ENCODE measurements at places on chromosomes 1 and 21.

- no peak for DNase-seq
These were observed 63.5 kb upstream of the ADARB1 start for GRCh38 chr21:45010860-45011259.

GRCh38 chr21:31545036-31545435 is 114.5 kb upstream of the SOD1 start:
- no peak for DNase-seq

GRCh38 chr1:13965770-13966398 is 265.9 kb downstream of the PRDM2 start:
- peak; percentile 56 for DNase-seq

GRCh38 chr1:104408268-104408667 is 658.6 kb downstream of the AMY1C start:
- no peak for DNase-seq

- DNase-seq, result no peak
These were observed at the start of gene SPRR1B for GRCh38 chr1:153030895-153031294. SPRR1B (plus strand) TSS chr1:153031203; CDS start chr1:153032346, 1,143 bp downstream.

DNA sequence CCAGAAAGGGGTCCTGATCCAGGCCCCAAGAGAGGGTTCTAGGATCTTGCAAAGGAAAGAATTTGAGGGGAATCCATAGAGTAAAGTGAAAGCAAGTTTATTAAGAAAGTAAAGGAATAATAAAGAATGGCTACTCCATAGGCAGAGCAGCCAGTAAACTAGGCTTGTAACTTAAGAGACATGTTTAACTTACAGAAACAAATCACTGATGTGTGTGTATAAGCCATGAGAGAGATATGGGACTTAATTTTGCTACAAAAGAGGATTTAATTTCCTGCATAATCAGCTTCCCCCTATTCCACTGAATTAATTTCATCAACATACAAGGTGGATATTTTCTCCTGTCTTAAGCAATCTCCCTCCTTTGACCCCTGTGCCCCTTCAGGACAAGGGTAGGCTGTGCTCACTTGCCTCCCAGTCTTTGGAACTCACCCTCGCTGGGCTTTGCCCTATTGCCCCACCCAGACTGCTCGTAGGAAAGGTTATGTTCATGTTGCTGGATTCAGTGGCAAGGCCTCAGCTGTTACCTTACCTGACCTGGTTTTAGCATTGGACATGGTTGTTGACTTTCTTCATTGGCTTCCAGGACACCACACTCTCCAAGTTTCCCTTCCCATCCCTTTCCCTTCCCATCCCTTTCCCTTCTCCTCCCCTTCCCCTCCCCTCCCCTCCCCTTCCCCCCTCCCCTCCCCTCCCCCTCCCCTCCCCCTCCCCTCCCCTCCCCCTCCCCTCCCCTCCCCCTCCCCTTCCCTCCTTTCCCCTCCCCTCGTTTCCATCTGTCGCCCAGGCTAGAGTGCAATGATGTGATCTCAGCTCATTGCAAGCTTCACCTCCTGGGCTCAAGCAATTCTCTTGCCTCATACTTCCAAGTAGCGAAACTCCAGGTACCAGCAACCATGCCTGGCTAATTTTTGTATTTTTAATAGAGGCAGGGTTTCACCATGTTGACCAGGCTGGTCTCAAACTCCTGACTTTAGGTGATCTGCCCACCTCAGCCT is 44.6 kb downstream of the TBCE start:
- DNase-seq, result peak; percentile 53

DNA sequence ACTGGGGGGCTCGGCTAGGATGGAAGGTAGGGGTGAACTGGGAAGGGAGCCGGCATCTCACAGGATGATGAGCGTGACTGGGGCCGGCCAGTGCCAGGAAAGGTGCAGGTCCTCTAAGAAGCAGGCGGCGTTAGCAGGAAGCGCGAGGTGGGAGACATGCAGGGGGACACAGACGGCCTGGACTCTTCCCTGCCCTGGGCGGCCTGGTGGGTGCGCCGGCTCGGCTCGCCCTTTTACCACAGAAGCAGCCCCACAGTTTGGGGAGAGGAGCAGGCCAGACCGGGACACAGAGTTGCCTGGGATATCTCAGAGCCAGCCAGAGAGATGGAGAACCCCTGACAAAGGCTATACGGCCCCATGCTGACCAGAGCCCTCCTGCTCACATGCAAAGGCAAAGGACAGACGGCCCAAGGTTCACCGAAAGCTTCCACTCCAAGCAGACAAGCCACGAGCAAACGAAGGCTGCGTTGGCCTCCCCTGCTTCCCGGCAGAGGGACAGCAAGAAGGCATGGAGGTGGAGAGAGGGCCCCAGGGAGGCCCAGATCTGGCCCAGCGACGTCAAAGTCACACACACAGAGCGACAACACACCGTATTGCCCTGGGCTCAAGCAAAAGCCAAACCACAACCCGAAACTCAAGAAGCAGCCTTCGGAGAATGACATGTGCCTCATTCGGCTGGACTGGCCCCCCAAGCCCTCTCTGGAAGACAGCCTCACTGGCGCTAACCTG is 14.9 kb upstream of the ALDH4A1 start:
- DNase-seq, result no peak

- no peak for DNase-seq
These were observed 166.5 kb downstream of the PGBD5 start for GRCh38 chr1:230259621-230260020.

DNA sequence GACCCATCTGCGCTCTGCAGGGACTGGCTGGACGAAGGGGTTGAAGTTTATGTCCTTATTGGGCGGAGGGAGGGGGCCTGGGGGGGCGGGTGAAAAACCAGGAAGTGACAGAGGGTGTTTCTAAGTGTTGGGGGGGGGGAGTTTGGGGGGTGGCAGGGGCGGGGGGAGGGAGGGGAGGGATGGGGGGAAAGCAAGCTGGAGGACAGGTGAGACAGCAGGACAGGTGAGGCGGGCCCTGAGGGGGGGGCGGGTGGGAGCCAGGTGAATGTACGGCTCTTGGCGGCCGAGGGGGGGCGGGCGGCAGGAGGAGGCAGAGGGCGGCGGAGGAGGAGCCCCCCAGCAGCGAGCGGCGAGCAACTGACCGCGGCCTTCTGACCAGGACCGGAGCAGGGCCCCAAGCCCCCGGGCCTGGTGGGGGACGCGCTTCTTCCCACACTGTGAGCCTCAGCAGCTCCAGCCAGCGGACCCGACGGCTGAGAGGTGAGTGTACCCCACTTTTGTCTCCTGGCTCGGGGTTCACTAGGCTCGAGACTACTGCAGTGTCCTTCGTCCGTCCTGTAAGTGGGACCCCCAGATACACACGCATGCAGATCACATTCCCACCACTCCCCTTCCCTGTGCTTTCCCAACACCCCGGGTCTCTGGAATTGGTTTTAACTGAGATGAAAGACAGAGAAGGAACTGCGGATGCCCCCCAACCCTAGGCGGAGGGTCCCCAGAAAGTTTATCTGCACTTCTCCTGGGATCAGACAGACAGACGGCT is at the start of gene ZBTB7B:
TSS of gene ZBTB7B (plus strand) at position 339 of the 763 bp plus-strand sequence. CDS start 11,859 bp downstream, outside the sequence.
- peak; percentile 66 for DNase-seq

- DNase-seq, result peak; percentile 91
These were observed 24.4 kb downstream of the ELAPOR1 start for GRCh38 chr1:109138358-109138757.

GRCh38 chr1:208136459-208137182 is 107.6 kb downstream of the PLXNA2 start:
- no peak for DNase-seq

DNA sequence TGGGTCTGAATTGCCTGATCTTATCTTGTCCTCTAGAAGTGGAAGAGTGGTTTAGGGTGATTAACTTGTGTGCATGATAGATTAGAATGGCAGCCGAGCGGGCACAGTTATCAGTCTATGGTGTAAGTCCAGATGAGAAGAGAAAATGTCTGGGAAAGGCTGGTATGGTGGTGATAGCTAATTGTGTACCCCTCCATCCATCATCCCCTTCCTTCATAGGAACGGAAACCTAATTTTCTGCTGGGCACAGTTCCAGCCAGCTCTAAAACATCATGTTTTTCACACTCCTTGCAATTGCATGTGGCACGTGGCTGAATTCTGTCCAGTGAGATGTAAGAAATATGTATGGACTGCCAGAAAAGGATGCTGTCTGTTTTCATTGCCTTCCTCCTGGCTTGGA is 40.9 kb upstream of the ZP4 start:
- DNase-seq, result no peak

- DNase-seq, result peak; percentile 11
These were observed 55.5 kb upstream of the DYNLT5 start for GRCh38 chr1:66696771-66697170.

DNA sequence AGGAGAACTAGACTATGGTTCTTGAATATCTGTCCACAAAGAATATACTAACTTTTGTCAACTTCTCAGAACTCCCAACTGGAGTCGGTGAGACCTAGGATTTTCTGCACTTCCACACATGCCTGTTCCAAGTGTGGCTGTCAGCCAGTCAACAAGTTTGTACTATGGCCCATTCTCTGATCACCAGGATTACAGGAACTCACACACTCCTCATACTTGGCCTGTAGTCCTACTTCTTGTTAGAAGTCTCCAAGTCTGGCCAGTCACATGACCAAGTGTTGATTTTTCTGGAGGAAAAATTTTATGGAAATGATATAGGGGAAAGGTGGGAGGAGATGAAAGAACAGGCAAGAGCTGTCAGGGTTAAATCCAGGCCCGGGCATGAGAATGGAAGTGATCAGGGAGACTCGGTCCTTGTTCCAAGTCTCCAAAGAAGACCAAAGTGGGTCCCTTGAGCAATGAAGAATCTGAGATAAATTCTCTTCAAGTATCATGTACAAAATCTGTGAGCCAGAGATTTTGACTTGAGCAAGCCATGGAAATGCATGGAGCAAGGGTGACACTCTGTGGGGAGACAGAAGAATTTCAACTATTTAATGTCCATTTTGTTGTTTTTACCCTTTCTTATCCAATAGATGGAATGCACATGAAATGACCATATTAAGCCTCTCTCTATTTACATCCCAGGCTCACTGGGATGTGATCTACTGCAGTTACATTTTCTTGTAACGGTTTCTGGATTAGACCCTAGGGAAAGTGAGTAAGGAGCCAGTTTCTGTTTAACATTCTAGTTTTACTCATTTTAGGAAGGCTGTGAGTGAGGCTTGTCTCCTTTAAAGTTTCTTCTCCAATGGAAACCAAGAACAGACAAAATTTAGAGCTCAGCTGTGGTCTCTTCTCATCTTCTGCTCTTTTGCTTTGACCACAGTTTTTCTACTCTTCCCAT is 320.9 kb downstream of the ASTN1 start:
- DNase-seq, result no peak

GRCh38 chr1:17696417-17697301 is 58.5 kb upstream of the ACTL8 start:
- DNase-seq, result peak; percentile 27

DNA sequence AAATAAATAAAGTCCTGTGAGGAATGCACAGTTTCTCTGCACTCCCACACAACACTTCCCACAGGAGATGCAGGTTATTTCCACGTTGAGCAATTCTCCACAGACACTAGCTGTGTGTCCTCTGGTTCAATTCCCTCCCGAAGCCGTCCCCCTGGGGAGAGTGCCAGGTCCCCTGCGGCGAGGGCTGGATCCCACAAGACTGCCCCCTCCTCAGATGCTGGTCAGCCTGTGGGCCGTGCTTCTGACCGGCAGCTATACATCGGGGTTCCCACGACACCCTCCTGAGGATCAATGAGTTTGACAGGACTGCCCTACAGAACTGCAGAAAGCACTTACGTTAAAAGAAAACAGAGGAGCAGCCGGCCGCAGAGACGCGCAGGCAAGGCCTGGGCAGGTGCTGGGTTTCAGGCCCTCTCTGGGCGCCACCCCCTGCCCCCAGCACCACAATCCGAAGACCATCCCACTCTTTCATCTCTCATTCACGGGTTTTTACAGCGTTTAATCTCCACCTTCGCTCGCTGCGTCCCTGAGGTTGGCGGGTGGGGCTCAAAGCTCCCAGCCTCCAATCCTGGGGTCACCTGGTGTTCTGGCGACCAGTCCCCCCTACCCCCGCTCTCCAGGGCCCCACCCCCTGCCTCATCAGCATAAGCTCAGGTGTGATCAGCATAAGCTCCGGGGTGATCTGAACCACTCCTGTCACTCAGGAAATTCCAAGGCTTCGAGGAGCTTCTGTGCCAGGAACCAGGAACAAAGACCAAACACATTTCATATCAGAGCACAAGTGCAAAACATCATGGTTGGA is 9.3 kb downstream of the SLC35E2B start:
- peak; percentile 75 for DNase-seq

DNA sequence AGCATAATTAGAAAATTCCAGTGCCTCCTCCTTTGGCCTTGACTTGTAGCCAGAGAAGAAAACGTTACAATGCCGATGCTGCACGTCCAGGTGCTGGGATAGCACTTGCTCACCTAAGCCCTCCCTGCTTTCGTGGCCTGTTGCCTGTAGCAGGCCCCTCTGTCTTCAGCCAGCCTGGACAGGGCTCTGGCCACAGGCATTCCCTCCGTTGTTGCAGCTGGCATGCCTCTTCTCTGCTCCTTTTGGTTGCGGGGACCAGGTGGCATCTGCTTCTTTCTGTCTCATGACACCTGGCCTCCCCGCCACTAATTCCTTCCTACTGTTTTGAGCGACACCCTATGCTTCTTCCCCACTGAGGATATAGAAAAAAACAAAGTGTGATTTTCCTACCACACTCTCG is 54.6 kb upstream of the MORC3 start:
- no peak for DNase-seq

GRCh38 chr1:30615076-30615795 is 108.1 kb downstream of the MATN1 start:
- DNase-seq, result no peak

GRCh38 chr1:109873278-109874175 is 37.1 kb upstream of the CSF1 start:
- DNase-seq, result no peak

GRCh38 chr1:181120924-181121323 is 32.4 kb downstream of the IER5 start:
- DNase-seq, result no peak

- DNase-seq, result no peak
These were observed 93.5 kb downstream of the AKT3 start for GRCh38 chr1:243756529-243756928.

DNA sequence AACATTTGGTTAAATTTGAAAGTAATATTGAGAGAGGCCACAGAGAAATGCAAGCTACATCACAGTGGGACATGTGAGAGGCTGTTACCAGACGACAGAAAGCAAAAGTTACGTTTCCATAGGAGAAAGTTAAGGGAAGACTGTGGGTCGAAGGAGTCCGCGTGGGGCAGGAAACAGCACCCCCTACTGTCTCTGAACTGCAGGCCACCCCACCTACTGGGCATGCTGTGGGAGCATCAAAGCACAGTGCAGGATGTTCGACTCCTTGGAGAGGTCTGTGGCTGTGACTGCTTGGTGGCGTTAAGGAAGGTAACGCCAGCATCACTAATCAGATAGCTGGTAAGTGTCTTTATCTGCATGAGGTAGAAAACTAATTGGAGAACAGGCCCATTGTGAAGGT is 123.9 kb downstream of the PTBP2 start:
- DNase-seq, result peak; percentile 42

- peak; percentile 75 for DNase-seq
These were observed 26.7 kb downstream of the SLC2A1 start for GRCh38 chr1:42931911-42932422.

GRCh38 chr1:204151552-204152309 is at the start of gene ETNK2:
ETNK2 (minus strand) TSS chr1:204152044; CDS start chr1:204151852, 192 bp downstream.
- DNase-seq, result no peak
